ENCODE measurements at places on chromosomes 12 and 14. TPM values are rescaled to one million over a fixed set of nuclear protein-coding genes. Genes with fewer than 3 reads are reported as not detected.

Gene PTPRB
- polyA plus RNA-seq = 0.30 TPM

Gene TSPAN19
- not detected for polyA plus RNA-seq

Gene ZDHHC22
- polyA plus RNA-seq = not detected

Gene OR5AU1
- not detected for polyA plus RNA-seq

Gene TSPAN11
- not detected for polyA plus RNA-seq

Gene DICER1
- 17.9 TPM for polyA plus RNA-seq

Gene POLE
- 3.4 TPM for polyA plus RNA-seq

Gene ITGA7
- 0.13 TPM for polyA plus RNA-seq

Gene ERP27
- polyA plus RNA-seq = 1.9 TPM

Gene UNC79
- not detected for polyA plus RNA-seq

Gene HOXC9
- polyA plus RNA-seq = not detected

Gene HOXC13
- not detected for polyA plus RNA-seq

Gene TBC1D30
- polyA plus RNA-seq = not detected

Gene GZMH
- 24.2 TPM for polyA plus RNA-seq

Gene ACRBP
- polyA plus RNA-seq = 5.8 TPM

Gene TDRD9
- 2.0 TPM for polyA plus RNA-seq

Gene ACOT6
- polyA plus RNA-seq = not detected

Gene CFL2
- 9.3 TPM for polyA plus RNA-seq

Gene PDZRN4
- not detected for polyA plus RNA-seq

Gene POTEM
- polyA plus RNA-seq = not detected

Gene IL26
- polyA plus RNA-seq = not detected

Gene TUBA1B
- polyA plus RNA-seq = 396 TPM

Gene CFAP54
- polyA plus RNA-seq = 0.13 TPM

Gene SSPN
- 149 TPM for polyA plus RNA-seq

Gene NPFF
- not detected for polyA plus RNA-seq

Gene ADAM21
- polyA plus RNA-seq = 0.18 TPM

Gene GLS2
- polyA plus RNA-seq = 3.8 TPM

Gene CACNA2D4
- 2.0 TPM for polyA plus RNA-seq

Gene CIROP
- polyA plus RNA-seq = not detected

Gene GSG1
- not detected for polyA plus RNA-seq

Gene KRT82
- not detected for polyA plus RNA-seq

Gene DDN
- polyA plus RNA-seq = not detected

Gene ADCY4
- 0.75 TPM for polyA plus RNA-seq

Gene HCAR1
- polyA plus RNA-seq = not detected

Gene FGF6
- polyA plus RNA-seq = not detected

Gene CACNA1C
- polyA plus RNA-seq = 0.06 TPM

Gene PTPRR
- polyA plus RNA-seq = not detected

Measured in IgD-negative memory B cell (primary cell).